Melanocyte of skin (primary cell): ENCODE measurements at places on chromosomes 7 and 10. TPM values are rescaled to one million over a fixed set of nuclear protein-coding genes. Genes with fewer than 3 reads are reported as not detected.

The NPM3 gene
- 110 and 111 TPM in 2 replicates for total RNA-seq

The OIT3 gene
- total RNA-seq = not detected in 2 replicates

The SUN3 gene
- not detected in 2 replicates for total RNA-seq

The HECTD2 gene
- 3.4 and 5.5 TPM in 2 replicates for total RNA-seq

The OPN1SW gene
- total RNA-seq = not detected in 2 replicates

The ENO4 gene
- 0.15 and 0.33 TPM in 2 replicates for total RNA-seq

The FAM180A gene
- total RNA-seq = 0.73 TPM in 1 of 2 replicates, not detected in the other

The LIPK gene
- not detected in 2 replicates for total RNA-seq

The AZGP1 gene
- 0.34 and 4.0 TPM in 2 replicates for total RNA-seq

The ICA1 gene
- 4.7 and 7.9 TPM in 2 replicates for total RNA-seq

The PNLIPRP1 gene
- not detected in 2 replicates for total RNA-seq

The ARHGAP22 gene
- 1.1 and 3.7 TPM in 2 replicates for total RNA-seq

The SLC16A9 gene
- not detected in 2 replicates for total RNA-seq

The SPAM1 gene
- not detected in 2 replicates for total RNA-seq
